ENCODE measurements at places on chromosomes 16 and 17.

GRCh38 chr17:75440738-75441448 lies 15.5 kb upstream of the TMEM94 start:
- DNase-seq: no peak

- no peak for DNase-seq
Observed at GRCh38 chr16:75219838-75220237, 1.1 kb downstream of the CTRB1 start.

GRCh38 chr17:80544655-80545498 lies at the start of gene RPTOR:
TSS of gene RPTOR (plus strand) at chr17:80544838. CDS start at chr17:80545630, 792 bp downstream.
- peak; percentile 74 for DNase-seq

GRCh38 chr17:55086635-55087058 lies 118.1 kb downstream of the STXBP4 start:
- DNase-seq: no peak

GRCh38 chr17:41885733-41886132 lies 20.5 kb upstream of the KLHL11 start:
- no peak for DNase-seq

DNA sequence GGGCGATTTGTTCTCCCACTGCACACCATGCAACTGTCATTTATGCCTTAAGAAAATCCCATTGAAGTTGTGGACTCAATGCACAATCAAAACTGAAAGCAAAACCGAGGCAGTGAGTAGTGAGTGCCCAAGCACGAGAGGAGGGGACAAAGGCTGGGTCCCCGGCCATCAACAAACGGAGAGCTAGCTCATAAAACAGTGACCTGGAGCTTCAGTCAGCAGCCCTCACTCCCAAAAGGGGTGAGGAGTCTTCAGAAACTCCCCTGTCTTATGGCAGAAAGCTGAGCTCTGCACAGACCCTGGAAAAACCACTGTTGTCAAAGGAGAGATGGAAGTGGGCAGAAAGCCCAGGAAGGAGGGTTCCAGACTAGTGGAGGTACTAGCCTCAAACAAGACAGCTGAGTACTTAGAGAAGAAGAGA lies 96.9 kb downstream of the ADCY9 start:
- DNase-seq: no peak

DNA sequence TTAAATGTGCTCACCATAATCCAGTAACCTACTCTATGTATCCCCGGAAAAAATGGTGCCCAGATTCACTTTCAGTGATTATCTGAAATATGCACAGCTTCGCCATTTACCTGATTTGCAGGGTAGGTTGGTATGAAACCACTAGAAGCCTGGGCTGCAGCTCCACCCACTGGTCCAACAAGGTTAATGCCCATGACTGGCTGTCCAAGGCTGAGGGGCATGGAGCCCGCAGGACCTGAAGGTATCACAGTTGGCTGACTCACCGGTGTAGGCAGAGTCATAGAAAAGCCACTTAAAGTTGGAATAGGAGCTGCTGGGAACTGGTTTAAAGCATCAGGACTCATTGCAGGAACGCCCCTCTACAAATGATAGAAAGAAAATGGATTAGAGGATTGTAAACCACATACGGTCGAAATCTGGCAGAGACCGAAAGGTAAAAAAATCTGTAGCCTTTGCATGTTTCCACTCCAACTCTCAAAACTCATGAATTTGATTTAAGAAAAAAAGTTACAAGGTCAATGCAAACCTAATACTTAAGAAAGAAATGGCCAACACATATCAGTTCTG lies 38.6 kb downstream of the SYNRG start:
- no peak for DNase-seq

DNA sequence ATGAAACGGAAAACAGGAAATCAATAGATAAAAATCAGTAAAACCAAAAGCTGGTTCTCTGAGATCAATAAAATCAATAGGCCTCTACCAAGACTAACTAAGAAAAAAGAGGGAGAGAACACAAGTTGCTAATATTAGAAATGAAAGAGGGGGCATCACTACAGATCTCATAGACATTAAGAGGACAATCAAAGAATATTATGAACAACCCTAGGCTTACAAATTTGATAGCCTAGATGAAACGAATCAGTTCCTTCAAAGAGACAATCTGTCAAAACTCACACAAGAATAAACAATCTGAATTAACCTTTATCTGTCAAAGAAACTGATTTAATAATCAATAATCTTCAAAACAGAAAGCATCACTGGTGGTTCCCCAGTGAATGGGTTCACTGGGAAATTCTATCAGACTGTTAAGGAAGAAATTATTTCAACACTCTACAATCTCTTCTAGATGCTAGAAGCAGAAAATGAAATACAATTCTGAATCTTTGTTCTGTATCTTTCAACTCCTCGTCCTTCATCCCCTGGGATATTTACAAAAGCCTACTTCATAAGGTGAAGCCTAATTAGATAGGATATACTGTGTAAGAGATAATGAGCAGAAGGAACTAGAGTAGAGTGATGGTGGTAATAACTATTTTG lies 4.4 kb downstream of the ABCA9 start:
- no peak for DNase-seq

GRCh38 chr17:41340934-41341861 lies 9.4 kb downstream of the KRT33A start:
- peak; percentile 13 for DNase-seq

DNA sequence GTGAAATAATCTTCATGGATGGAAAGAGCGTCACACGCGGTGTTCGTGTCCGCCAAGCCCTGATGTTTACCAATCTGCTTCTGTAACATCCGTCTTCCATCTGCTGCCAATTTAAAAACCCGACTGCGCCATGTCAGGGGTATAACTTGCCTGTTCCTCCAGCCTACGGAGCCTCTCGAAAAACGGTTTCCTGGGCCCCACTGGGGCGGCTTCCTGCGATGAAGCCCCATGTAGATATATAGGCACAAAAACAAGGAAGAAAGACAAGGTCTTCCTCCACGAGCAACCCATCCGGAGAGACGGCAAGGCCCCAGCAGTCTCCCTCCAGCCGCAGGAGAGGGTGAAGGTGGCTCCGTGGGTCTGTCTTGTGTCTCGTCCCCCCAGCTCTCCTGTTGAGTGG lies at the start of gene PTX4:
TSS of gene PTX4 (minus strand) at position 326 of the 400 bp plus-strand sequence. CDS start at position 291, 35 bp downstream.
- DNase-seq: no peak

All from stimulated activated CD8-positive, alpha-beta memory T cell treated with anti-CD3 and anti-CD28 coated beads, Interleukin-4, amount 100 ng/mL, for 1 hour (primary cell).